T-helper 17 cell (primary cell): ENCODE measurements at places on chromosomes 2 and 18. TPM values are rescaled to one million over a fixed set of nuclear protein-coding genes. Genes with fewer than 3 reads are reported as not detected.

DNA sequence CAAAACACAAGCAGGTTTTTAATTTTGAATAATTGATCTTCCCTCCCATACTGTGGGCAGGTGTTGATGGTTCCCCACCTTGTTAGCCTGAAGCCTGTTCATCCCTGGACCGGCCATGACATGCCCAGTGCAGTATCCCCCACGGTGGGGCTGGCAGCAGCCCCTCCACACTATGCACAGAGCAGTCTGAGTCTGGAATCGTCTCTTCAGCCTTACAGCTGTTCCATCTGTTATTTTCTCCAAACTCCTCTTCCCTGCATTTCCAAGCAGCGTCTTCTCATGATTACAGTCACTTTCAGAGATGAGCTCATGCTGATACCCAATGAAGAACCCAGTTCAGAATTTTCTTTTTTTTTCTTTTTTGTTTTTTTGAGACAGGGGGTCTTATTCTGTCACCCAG lies 68.2 kb downstream of the ADI1 start:
- DNase-seq, result no peak

The TMEM163 gene
- 1.3 TPM for total RNA-seq

DNA sequence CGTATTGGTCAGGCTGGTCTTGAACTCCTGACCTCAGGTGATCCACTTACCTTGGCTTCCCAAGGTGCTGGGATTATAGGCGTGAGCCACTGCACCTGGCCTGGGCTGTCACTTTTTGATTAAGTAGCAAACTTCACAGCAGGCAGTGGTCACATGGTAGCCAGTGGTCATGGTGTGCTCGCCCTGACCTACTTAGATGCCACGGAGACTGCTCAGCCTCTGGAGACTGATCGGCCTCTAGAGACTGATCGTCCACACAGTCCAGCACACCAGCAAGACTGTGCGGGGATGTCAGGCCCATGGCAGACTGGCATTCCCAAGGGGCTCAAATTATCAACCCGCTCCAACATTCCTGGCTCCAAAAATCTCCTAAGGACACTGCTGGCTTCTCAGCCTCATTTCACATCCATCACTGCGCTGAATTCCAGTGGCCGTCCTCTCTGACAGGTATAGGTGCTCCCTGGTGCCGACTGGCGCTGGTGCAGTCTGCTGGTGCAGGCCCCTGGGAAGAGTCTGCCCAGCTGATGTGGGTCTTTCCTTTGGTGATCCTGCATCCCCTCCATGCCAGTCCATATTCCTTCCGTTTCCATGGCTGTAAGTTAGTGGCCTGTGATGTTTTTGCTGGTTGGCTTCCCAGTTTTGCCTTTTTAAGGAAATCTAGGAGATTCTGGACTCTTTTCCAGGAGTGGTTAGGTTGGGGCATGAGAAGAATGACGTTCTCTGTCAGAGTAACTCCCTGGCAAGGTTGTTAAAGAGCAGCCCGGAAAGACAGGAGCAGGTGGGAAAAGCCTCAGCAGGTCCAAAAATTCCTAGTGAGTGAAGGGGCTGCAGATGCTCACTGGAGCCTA lies 374.5 kb upstream of the HS6ST1 start:
- no peak for DNase-seq

GRCh38 chr2:104834431-104835153 lies 19.3 kb upstream of the POU3F3 start:
- no peak for DNase-seq

DNA sequence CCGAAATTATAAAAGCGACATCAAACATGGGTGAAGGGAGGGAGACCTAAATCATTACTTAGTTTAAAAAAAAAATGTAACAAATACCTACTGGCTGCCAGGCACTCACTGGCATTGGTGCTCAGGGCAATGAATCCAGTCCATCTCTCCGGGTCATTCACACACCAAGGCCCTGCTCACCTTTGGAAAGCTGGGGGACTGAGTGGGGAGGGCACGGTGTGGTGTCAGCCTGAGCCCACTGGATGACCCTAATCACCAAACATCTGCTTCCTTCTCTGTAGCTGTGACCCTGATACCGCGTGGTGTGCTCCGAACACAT lies 336 bp upstream of the DDX1 start:
- DNase-seq, result no peak

The HOXD12 gene
- total RNA-seq, result not detected

DNA sequence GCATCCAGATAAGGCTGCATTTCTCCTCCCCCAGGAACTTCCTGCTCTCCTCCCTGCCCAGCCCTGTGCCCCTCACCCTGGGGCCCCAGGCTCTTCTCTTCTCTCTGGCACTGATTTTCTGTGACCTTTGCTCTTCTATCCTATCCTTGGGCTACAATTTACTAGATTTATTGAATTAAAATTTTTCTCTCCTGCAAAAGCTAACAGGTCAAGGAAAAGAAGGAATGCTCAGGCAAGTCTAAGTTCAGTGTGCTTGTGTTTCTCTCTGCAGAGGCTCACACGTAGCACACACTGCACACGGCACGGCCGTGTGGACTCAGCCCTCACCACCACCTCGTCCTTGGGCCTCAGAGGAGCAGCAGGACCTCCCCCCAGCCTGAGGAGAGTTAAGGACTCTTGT lies 94.2 kb upstream of the SNTG2 start:
- DNase-seq, result no peak

DNA sequence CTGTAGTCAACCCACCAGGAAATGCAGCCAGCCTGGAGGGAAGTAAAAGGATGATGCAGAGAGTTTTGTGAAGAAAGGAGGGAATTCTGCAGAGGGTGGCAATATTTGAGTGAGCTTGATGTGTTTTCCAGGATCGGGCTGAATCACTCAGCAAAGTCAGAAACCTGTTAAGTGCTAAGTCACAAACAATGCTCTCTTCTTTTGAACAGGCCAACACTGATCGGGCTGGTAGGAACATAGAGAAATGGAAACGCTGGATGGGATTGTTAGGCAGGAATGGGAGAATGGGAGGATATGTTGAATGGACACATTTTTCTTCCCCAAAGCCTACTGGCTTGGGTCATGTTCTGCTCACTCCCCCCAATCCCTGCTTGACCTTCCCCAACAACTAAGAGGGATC lies 36.6 kb downstream of the KCNS3 start:
- DNase-seq, result no peak

- DNase-seq, result no peak
Measured at GRCh38 chr2:232861353-232861752, 8.7 kb upstream of the SNORC start.
